Stimulated activated CD4-positive, alpha-beta T cell treated with anti-CD3 and anti-CD28 coated beads, Interleukin-2, amount 100 ng/mL, for 24 hours (primary cell): ENCODE measurements at places on chromosomes 11 and 22.

DNA sequence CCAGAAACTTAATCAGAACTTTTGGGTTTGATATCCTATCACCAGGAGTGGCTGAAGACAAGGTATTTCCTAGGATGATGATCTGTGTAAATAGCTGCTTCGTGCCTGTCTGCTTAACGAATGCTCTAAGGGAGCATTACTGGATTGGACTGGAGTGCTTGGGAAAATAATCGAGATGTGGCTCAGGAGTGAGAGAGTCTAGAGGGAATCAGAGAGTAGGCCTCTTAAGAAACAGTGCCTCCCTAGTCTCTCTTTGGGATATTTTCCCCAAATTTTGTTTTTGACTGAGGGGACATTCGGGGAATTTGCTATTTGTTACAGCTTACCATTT, 2.5 kb downstream of the MAML2 start:
- DNase-seq: no peak

DNA sequence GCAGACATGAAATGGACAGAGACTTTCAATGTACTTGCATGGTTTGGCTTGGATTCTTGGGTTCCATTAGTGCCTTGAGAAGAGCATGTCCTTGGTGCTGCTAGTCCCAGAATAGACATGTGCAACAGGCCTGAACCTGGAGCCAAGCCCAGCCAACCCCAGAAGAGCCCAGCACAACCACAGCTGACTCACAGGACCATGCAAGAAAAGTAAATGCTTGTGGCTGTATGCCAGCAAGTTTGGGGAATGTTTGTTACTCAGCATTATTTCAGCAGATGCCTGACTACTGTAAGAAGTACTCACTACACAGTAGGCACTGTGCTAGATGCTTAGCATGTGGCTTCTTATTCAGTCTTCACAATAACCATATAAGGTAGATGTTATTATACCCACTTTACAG, 39.2 kb upstream of the HMGXB4 start:
- no peak for DNase-seq

DNA sequence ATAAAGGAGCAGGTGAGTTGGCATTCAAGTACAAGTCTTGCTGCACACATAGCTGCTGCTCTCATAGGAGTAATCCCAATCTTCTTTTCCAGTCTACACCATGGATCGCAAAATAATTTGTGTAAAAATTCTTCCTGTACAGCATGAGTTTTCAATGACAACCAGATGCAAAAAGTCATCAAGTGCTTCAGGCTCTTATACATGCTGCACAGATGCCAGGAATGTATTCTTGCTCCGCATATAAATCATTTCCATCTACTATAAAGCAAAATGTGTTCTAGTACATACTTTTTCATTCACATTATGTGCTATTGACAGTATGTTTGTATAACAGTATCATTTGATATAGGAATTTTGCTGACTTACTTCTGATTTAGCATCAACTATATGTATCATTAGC, 35.4 kb downstream of the NXPE2 start:
- no peak for DNase-seq

GRCh38 chr11:5258543-5259262, 4.1 kb upstream of the HBG2 start:
- no peak for DNase-seq

DNA sequence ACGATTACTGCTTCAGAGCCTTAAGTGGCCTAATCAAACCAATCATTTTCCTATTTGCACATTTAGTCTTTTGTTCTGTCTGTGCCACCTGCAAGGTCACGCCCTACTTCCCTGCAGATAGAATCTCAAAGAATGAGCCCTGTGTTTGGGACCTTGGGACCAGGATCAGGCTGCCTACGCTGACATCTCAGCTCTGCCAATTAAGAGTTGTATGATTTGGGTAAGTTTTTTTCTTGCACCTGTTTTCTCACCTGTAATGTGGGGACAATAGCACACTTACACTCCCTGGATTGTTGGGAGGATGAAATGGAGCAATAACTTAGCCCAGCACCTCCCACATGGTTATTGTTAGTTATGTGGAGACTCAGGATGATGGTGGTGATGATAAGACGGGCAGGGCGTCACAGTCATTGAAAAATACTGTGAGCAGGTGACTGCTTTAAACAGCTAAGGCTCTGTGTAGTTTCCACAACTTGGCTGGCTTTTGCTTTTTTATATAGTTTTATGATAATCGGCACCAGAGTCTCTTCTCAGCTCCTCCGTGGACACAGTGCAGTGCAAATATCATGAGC, 155.0 kb downstream of the ADAMTS15 start:
- DNase-seq: no peak

- no peak for DNase-seq
These were observed 889.7 kb upstream of the API5 start for GRCh38 chr11:42422090-42422489.

DNA sequence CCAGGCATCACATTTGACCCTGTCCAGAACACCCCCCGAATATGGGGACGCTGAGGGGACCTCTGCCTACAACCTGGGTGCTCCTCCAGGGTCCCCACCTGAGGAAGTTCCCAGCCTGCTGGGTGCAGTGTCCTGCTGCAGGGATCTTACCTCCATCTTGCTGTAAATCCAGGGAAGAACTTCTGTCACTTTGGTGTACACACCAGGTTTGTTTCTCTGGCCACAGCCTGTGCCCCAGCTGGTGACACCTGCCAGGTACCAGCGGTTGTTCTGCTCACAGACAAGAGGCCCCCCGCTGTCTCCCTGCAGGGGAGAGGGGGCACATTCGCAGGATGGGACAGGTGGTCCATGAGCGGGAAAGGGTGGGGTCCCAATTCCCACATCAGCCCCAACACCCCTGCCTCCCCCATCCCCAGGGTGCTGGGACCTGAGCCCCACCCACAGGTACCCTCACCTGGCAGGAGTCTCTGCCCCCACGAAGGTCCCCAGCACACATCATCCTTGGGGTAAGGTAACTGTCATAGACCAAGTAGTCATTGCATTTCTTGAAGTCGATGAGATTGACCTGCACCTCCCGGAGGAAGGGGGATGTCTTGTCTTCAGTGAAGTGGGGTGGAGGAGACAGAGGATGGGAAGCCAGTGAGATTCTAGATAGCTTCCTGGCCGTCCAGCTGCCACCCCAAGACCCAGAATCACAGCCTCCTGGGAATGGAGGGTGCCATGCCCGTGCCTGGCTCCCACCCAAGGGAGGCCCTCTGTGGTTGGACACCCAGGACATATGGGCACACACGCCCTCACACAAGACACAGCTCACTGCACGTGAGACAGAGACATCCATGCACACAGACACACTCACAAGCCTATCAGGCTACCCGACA, 25.5 kb downstream of the TMPRSS13 start:
- DNase-seq: no peak

DNA sequence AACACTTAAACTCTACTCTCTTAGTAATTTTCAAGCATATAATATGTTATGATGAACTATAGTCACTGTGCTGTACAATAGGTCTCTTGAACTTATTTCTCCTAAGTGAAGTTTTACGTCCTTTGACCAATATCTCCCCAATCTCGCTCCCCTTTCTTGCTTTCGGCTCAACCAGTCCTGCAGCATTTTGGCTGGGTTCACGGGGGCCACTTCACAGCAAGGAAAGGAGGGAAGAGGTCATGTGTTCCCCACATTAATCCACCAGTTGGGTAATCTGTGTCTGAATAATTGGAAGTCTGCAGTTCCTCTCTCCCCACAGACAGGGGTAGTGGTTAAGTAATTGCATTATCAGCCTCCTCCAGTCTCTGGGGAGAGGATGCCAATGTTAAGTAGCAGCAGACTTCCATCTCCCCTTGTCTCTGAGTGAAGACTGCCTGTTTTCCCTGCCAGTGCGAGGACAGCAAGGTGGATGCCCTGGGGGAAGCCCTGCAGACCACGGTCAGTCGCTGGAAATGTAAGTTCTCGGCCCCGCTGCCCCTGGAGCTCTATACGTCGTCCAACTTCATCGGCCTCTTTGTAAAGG, 59.2 kb upstream of the CRTAM start:
- no peak for DNase-seq

GRCh38 chr11:3831378-3832239, 9.2 kb downstream of the RHOG start:
- DNase-seq: no peak

DNA sequence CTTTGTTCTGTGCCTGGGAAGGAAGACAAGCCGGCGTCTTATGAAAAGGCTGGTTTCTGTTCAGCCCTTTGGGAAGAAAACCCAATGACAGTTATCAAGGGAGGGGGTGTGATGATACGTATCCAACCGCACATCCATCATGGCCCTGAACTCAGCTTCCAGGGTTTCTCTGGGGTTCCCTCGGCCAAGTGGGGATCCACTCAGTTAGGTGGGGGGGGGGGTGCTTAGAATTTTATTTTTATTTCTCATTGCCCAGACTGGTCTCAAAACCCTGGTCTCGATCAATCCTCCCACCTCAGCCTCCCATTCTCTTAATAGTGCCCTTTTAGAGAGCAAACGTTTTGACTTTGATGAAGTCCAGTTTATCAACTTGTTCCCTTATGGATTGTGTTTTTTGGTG, 25.7 kb downstream of the KCNQ1 start:
- DNase-seq: no peak

DNA sequence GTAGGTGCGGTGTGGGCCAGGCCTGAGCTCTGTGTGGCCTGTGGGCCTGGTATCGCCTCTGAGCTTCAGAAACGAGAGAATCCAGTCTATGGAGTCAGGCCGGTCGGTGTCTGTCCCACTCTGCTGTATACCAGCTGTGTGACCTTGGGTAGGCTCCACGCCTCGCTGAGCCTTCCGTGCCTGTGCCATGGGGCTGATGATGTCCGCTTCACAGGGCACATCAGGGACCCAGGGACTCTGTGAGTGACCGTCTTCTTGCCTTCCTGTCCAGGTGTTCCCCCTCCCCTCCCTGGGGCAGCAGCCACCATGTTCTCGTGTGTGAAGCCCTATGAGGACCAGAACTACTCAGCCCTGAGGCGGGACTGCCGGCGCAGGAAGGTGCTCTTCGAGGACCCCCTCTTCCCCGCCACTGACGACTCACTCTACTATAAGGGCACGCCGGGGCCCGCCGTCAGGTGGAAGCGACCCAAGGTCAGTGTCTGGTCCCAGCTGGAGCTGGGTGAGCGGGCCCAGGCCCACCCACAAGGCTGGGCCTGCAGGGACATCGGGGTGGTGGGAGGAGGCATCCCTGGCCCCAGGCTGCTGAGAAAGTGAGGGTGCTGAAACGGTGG, 17.9 kb downstream of the CAPN5 start:
- DNase-seq: no peak

GRCh38 chr22:44686873-44687600, 15.0 kb upstream of the PRR5 start:
- DNase-seq: no peak

DNA sequence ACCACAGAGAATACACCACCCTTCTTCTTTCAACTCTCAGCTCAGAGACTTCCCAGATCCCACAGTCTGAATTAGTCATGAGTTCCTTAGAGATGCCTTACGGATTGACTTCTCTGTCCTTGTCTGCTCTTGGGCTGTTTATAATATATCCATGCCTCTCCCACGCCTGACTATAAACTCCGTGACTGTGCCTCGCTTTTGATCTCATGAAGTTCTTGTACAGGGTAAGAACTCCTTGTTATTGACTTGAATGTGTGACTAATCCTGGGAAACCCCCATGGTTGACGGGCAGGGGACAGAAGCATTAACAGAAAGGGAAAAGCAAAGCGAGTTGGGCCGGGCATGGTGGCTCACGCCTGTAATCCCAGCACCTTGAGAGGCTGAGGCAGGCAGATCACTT, 62.4 kb upstream of the POU2AF1 start:
- DNase-seq: no peak

- no peak for DNase-seq
These were observed 7.4 kb upstream of the CREBZF start for GRCh38 chr11:85672105-85672902.

GRCh38 chr11:95082576-95083001, 7.1 kb upstream of the ENDOD1 start:
- no peak for DNase-seq

GRCh38 chr11:131792243-131792642, 421.8 kb downstream of the NTM start:
- no peak for DNase-seq

DNA sequence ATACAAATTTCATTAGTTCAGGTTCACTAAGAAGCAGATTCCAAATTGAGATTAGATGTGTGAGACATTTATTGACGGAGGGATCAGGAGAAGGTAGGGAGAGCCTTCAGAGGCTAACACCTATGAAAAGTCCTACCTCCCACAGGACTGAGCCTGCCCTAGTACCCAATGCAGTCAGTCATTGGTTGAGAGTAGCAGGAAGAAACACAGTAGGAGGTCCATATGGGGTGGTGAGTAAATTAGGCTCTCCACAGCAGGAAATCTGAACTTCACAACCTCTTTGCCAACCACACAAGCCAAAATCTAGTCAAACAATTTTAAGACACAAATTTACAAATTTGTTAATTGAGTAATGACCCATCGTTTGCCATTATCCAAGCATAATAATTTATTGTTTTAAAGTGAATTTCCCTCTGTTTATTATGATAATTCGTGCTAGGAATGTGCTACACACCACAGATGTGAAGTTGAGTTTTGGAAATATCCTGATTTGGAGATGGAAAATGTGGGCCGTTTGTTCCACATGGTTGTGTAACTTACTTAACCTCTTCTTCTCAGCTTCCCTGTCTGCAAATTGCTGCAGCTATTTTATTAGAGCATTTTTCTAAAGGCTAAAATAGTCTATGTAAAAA, 542.1 kb downstream of the ETS1 start:
- no peak for DNase-seq

- peak; percentile 9 for DNase-seq
These were observed 49.3 kb downstream of the AHNAK start for GRCh38 chr11:62497132-62497801.

GRCh38 chr11:10522276-10522675, 18.7 kb downstream of the RNF141 start:
- no peak for DNase-seq

DNA sequence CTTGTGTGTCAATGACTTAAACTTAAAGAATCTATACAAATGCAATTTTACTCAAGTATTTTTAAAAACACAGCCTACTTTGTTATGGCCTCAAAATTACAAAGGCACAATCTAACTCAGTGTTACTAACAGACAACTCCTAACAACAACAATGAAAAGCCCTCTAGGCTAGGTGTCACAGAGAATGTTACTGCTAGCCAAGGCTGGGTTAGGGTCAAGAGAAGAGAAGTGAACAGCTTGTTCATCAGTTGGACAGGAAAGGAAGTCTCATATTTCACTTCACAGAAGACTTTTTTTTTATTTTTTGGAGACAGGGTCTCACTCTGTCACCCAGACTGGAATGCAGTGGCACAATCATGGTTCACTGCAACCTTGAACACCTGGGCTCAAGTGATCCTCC, 26.0 kb downstream of the CLDN25 start:
- no peak for DNase-seq

- DNase-seq: no peak
These were observed 1.4 kb upstream of the VPREB1 start for GRCh38 chr22:22243033-22243680.

DNA sequence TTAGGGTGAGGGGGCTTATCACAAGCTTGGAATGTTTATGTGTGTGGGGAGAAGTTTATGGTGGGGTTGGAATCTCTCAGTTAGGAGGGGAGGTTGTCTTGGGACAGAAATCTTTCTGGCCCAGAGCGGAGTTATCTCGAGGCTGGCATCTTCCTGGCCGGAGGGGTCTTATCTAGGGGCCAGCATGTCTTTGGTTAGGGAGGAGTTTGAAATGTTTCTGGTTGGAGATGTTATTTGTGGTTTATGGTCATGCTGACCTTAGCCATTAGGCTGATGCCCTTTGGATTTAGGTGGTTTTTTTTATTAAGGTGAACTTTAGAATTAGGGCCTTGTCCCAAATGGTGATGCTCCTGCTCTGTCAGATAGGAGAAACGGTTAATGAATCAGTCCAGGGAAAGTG, 7.9 kb upstream of the RBMXL2 start:
- no peak for DNase-seq

GRCh38 chr11:123173040-123173855, 21.8 kb downstream of the CLMP start:
- DNase-seq: no peak
